ENCODE measurements at places on chromosomes 5 and 9.

DNA sequence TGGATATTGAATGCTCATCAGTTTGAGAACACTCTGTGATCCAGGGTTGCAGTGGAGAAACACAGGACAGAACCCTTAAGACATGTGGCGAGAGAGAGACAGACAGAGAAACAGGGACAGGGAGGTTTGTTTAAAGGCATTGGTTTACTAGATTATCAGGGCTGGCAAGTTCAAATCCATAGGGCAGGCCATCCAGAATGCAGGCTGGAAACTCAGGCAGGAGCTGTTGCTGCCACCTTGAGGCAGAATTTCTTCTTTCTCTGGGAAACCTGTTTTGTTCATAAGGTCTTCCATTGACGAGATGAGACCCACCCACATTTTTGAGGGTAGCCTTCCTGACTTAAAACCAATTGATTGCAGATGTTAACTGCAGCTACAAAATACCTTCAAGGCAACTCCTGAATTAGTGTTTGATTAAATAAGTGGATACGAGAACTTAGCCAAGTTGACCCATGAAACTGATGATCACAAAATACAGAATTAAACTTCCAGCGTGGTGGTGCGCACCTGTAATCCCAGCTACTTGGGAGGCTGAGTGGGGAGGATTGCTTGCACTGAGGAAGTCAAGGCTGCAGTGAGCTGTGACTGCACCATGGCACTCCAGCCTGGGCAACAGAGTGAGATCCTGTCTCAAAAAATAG lies 55.9 kb downstream of the NSUN2 start:
- DNase-seq: peak; percentile 28

DNA sequence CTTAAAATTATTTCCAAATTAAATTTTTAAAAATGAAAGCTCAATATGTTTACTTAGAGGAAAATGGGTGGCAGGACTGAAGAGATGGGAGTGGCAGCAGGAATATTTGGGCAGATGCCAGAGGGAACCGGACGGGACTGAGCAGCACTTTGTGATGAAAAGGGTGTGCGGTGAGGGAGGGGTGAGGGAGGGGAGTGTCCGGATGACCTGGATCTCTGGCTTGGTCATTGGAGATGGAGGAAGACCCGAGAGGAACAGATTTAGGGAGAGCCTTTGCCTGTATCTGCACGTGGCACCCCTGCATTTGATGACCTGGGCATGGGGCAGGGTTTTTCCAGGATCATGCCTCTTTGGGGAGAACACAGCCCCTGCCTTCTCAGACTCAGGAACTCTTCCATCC lies 201.1 kb upstream of the MVB12B start:
- DNase-seq: no peak

GRCh38 chr9:123326662-123327093 lies 29.3 kb upstream of the CRB2 start:
- no peak for DNase-seq

- no peak for DNase-seq
Observed at GRCh38 chr9:107554636-107555035, 65.1 kb upstream of the KLF4 start.

GRCh38 chr5:172046593-172046992 lies 40.2 kb upstream of the FBXW11 start:
- DNase-seq: no peak

DNA sequence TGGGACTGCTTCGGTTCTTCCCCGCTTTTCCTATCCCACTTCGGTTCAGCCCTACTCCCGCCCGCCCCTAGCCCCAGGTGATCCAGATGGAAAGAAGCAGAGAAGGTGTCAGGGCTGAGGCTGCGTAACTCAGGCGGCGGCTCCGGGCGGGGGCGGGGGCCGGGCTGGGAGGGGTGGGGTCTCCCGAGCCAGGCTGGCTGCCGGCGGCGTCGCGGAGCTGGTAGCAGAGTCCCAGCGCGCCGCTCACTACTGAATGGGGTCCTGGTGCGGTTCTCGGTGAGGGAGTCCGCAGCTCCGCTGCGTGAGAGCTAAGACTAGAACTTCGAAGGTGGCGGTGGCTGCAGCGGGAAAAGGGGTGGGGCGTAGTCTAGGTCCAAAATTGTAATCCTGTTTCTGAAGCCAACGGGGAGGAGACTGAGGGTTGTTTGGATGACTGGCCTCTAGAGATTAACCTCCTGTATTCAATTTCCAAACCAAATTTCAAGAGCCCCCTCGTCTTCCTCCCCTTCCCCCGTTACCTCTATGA lies 1.4 kb downstream of the PRR16 start:
- DNase-seq: peak; percentile 63

- DNase-seq: no peak
Observed at GRCh38 chr9:100549048-100549447, 28.8 kb upstream of the CAVIN4 start.

DNA sequence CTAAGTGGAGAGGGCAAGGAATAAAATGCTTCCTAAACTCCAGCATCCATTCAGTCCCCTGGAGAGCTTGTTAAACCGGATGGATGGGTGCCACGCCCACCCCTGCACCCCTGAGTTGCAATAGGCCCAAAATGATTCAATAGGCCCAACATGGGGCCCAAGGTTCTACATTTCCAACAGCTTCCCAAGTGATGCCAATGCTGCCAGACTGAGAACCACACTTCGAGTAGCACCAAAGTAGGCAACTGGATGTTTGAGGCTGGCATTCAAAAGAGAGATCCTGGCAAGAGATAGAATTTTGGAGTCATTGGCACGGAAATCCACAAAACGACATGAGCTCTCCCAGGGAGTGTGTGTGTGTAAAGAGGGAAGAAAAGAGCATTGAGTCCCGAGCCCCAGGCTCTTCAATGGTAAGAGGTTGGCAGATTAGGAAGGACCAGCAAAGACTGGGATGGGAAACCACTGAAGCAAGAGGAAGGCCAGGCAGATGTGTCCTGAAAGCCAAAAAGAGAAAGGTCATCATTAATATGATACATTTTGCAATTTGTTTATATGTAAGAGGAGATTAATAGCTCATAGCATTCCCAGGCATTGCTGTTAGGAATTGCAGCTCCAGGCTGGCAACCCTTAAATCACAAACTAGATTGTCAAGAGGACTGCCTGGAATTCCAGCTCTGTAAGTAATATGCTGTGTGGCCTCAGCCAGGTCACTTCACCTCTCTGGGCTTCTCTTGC lies 130.6 kb downstream of the KCNIP1 start:
- DNase-seq: no peak

DNA sequence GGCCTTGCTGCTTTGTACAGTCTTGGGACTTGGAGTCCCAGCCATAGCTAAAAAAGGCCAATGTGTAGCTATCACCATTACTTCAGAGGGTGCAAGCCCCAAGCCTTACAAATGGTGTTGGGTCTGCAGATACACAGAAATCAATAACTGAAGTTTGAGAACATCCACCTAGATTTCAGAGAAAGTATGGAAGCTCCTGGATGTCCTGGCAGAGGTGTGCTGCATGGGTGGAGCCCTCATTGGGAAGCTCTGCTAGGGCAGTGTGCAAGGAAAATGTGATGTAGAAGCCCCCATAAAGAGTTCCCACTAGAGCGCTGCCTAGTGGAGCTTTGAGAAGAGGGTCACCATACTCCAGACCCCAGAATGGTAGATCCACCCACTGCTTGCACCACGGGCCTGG lies 626.7 kb upstream of the COX7C start:
- DNase-seq: no peak

DNA sequence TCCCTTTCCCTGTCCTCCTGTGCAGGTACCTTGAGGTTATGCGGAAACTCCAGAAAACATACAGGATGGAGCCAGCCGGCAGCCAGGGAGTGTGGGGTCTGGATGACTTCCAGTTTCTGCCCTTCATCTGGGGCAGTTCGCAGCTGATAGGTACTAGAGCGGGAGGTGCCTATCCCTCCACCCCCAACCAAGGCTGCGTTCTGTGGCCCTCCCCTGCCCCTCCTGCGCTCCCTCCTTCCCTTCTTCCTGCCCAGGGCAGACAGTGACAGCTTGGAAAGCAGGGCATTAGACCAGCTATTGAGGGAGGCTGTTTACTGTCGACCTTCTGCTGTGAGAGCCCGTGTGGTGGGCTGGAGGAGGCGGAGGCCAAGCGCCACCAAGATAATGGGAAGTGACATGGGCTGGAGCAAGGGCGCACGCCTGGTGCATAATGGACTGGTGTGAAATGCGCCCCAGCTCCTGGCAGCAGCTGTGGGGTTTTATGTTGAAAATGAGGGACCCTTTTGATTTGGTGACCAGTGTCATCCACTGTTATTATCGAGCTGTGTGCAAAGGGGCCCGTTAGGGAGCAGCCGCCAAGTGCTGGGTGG lies 25.3 kb downstream of the PTPA start:
- DNase-seq: no peak

- no peak for DNase-seq
Observed at GRCh38 chr5:150428106-150428876, 15.6 kb upstream of the CD74 start.

- DNase-seq: no peak
Observed at GRCh38 chr5:141669520-141669919, 12.5 kb downstream of the ARAP3 start.

DNA sequence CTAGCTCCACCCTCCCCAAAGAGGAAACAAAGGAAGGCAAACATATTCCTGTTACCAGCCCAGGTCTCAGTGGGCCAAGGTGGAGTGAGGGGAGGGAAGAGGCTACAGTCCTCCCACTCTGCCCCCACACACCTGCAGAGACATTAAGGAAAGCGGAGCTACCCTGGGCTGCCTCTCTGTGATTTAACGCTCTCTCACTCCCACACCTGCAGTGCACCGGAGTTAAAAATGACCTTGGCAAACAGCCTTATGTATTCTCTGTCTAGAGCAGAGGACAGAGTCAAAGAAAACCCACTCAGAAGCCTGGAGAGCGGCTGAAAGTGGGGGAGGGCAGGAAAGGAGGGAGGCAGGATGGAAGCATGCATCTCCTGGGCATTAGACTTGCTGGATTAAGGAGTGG lies 32.7 kb downstream of the KCNIP1 start:
- DNase-seq: no peak

DNA sequence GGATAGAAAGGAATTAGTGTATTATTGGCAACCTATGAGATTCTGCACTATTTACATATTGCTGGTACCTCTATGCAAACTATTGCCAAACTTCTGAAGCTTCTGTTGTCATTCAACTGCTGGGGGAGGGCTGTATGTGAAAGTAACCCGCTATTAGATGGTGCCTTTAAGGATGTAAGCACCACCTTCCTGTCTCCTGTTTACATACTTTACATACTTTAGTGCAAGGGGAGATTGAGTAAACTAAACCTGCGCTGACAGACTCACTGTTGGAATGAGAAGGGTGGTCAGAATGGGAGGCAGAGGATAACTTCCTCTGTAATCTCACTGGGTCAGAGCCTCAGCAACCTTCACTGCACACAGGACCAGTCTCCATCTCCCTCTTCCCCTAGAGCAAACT lies 123.8 kb downstream of the NR3C1 start:
- DNase-seq: peak; percentile 13

- no peak for DNase-seq
Observed at GRCh38 chr5:96067894-96068614, 106.4 kb upstream of the ELL2 start.

DNA sequence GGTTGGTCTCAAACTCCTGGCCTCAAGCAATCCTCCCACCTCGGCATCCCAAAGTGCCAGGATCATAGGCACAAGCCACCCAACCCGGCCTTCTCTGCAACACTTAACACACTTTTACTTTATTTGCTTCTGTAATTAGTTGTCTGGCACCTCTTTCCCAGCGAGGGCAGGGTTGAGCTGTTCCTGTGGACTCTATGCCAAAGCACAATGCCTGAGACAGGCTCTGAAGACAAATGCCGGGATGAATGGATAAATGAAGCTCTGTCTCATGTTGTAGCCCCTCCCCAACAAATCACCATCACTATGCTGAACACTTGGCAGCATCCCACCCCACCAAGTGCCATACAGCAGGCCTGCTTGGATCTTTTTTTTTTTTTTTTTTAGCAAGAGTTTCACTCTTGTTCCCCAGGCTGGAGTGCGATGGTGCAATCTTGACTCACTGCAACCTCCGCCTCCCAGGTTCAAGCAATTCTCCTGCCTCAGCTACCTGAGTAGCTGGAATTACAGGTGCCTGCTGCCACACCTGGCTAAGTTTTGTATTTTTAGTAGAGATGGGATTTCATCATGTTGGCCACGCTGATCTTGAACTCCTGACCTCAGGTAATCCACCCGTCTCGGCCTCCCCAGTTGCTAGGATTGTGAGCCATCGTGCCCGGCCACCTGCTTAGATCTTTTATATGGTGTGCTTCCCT lies 21.3 kb downstream of the GPX3 start:
- no peak for DNase-seq

DNA sequence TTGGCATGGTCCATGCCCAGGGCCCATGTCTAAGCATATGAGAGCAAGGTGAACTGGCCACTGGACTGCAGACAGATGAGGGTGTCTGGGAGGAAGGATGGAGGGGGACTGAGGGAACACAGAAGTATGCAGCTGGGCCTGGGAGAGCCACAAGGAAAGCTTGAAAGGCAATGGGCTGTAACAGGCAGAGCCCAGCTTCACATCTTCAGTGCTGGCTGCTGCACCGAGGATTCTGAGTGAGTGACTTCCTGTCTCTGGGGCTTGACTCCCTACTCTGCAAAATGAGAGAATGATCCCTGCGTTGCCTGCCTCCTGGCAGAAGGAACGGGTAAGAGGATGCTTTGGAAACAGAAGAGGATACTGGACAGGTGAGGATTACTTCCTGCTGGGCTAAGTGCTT lies 29.0 kb downstream of the COL15A1 start:
- no peak for DNase-seq

- DNase-seq: no peak
Observed at GRCh38 chr9:95071925-95072324, 245.6 kb downstream of the FANCC start.

GRCh38 chr5:31196309-31196708 lies 2.8 kb downstream of the CDH6 start:
- DNase-seq: no peak

- DNase-seq: no peak
Observed at GRCh38 chr9:81538890-81539289, 150.5 kb downstream of the TLE1 start.

All from WTC11 (cell line).